ENCODE measurements at places on chromosomes 7 and 10.

DNA sequence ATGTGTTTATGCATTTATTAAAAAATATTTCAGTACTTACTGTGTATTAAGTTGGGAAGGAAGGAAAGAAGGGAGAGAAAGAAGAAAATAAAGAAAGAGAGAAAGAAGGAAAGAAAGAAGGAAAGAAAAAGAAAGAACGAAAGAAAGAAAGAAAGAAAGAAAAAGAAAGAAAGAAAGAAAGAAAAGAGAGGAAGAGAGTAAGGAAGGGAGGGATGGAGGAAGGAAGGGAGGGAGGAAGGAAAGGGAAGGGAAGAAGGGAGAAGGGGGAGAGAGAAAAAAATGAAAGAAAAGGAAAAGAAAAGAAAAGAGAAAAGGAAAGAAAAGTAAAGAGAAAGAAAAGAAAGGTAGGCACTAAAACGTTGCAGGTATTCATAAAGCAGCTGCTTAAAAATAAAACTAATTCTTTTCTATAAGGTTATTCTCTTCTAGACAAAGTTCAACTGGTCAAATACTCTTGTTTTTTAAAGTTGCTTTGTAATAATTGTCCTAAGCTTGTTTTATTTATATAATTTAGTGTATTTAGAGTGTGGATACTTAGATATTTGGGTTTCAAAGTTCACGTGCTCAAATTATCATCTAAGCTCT is 703.3 kb upstream of the LRRTM3 start:
- no peak for DNase-seq

DNA sequence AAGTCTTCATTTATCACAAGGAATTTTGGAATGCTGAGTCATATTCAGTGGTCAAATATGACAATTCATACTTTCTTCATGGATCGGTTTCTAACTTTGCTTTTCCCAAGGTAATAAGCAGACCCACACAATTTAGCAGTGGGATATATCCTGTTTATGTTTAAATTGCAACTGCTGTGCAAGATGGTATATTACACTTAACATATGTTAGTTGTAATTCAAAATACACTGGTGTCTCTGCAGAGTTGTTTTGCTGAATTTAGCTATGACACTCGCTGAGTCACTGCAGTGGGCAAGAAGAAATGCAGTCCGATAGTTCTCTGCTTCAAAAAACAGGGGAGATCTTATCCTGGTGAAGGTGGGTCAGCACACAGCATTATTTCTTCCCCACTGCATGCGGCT is 194.8 kb upstream of the PTN start:
- no peak for DNase-seq

DNA sequence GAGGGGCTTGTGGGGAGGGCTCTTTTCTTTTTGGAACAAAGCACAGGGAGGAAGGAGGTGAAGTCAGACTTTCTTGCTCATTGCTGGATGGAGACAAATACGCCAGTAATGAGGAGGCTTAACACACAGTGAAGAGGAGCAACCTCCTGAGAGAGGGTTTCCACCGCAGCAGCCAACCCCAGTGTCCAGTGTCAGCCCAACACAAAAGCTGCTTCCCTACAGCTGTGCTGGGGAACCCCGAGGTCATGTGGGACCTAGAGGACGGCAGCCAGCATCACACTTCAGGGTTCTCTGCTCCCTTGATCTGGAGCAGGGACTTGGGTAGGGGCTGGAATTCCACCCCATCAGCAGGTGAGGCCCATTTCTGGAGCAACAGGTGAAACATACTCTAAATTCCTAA is 7.7 kb downstream of the BLNK start:
- no peak for DNase-seq

DNA sequence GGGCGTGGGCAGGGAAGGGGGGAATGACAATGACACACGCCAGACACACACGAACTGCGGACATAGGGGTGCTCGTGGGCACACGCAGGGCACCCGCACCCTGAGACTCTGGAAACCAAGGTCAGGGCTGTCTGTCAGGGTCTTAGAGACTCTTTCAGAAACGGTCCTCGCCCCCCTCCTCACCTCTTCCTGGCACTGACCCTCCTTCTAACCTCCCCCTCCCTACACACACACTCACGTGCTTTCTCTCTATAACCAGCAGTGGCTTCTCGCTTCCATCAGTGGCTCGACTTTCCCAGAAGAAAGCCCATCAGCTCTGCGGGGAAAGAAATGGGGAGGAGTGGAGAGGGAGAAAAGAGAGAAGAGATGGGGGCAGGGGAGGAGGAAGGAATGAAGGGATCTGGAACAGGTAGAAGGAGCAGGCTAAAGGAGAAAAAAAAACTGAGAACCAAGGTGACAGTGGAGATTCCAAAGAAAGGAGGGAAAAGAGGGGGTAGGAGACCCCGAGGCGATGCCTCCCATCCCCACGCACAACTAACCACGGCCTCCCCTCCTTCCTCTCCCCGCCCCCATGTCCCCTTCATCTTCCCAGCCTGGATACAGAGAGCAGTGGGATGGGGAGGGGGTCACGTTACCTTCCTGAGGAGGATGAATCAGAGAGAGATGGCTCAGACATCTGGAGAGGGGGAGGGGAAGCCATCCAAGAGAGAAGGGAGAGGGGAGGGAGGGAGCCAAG is 1.7 kb upstream of the VGF start:
- DNase-seq: no peak

DNA sequence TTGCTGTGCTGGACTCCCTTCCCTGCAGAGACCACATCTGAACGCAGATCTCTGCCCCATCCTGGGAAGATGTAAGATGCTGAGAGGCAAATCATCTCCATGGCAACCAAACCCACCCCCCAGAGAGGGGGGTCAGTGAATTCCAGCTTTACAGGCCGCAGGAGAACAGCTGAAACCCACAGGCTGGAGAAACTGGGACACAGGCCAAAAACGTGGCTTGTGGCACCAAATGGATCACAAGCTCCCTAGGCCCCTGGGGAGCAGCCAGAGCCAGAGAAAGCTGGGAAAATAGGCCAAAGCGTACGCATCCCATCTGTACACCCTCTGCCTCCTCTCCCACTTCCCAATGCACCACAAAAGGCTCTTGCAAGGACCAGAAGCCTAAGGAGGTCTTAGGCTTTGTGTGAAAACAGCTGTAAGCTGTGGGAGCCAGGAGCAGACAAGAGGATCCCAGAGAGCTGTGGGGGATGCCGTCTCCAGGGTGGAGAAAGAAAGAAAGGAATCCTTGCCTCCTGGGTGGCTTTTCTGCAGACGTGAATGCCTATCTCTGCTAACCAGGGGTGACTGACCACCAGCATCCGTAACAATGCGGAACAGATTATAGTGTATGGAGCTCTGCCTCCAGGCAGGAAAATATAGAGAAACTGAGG is 59.5 kb downstream of the TMEM130 start:
- no peak for DNase-seq

All from SW 1271 (cell line).